ENCODE measurements at places on chromosomes 2 and 18.

- no peak for DNase-seq
These were observed 895.1 kb upstream of the CELF4 start for GRCh38 chr18:38460657-38461056.

- DNase-seq: no peak
These were observed 94.5 kb downstream of the SH3RF3 start for GRCh38 chr2:109223490-109223889.

DNA sequence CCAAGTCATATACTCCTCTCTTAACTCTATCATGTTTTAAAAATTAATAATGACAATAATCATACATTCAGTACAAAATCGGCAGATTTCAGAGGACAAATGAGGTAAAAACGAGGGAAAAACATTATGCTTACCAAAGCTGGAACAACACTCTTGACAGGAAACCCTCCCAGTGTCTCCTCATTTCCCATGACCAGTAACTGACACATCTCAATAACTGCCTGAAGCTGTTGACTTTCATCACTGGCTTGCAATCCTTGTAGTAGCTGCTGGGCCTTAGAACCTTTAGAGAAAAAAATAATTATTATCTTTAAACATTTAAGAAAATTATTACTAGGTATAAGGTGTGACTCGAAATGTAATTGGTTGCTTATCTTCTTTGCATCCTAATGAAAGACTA, 103.6 kb downstream of the TRIP12 start:
- no peak for DNase-seq

- no peak for DNase-seq
These were observed 17.4 kb downstream of the SRD5A2 start for GRCh38 chr2:31563273-31563839.

GRCh38 chr2:169315357-169315756, 47.0 kb downstream of the LRP2 start:
- no peak for DNase-seq

GRCh38 chr18:79504034-79504433, 108.3 kb downstream of the NFATC1 start:
- no peak for DNase-seq

DNA sequence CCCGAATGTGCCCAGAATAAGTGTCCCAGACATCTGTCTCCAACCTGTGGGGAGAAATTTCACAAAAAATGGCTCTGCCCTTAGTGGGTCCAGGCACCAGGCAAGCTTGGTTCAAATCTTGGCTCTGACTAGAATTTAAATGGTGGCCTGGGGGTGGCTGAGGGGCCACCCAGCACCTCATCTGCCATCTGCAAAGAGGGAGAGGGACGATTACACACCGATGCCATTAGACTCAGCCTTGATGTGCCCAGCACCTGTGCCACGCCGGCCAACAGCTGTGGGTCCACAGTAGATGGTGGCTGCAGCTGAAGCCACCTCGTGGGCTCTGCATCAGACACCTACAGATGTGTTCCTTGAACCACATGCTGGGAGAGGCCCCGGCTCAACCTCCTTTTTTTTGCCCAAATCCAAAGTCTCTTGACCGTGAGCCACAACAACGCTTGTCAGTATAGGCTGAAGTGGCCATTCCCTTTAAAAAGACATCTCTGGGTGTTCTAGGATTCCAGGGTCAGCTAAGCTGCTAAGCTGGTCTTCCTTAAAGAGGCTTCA, 222.0 kb upstream of the RAB6C start:
- no peak for DNase-seq

- DNase-seq: no peak
These were observed 112.7 kb upstream of the SPATS2L start for GRCh38 chr2:200193791-200194190.

DNA sequence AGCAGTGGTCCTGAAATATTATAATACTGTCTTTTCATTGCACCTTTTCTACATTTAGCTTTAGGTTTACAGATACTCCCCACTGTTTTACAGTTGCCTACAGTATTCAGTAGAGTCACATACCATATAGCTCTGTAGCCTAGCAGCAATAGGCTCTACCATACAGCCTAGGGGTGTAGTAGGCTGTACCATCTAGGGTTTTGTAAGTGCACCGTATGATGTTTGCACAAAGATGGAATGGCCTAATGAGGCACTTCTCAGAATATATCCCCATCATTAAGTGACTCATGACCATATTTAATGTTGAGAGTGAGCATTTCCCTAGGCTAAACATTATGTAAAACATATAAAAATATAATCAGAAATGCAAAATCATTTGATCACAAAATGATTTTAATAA, 511.3 kb upstream of the RAB12 start:
- DNase-seq: no peak

GRCh38 chr18:76589316-76589715, 94.3 kb upstream of the ZNF516 start:
- DNase-seq: no peak

GRCh38 chr2:127701651-127702394, 526 bp downstream of the SFT2D3 start:
- DNase-seq: peak; percentile 66

GRCh38 chr18:48310999-48311398, 98.2 kb downstream of the ZBTB7C start:
- no peak for DNase-seq

DNA sequence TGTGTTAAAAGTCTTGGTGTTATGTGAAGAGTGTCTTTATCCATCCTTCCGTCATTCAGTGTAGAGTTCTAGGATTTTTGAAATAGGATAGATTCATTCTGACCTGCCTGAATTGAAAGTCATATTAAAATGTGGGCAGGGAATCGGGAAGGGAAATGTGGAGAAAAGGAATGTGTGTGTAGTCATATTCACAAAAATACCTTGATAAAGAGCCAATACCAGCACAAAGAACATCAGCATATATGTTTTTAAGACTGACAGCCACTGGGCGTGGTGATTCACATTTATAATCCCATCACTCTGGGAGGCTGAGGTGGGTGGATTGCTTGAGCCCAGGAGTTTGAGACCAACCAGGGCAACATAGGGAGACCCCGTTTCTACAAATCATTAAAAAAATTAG, 188.1 kb downstream of the CAMKMT start:
- DNase-seq: no peak

GRCh38 chr18:62610351-62610700, 87.5 kb downstream of the ZCCHC2 start:
- no peak for DNase-seq

DNA sequence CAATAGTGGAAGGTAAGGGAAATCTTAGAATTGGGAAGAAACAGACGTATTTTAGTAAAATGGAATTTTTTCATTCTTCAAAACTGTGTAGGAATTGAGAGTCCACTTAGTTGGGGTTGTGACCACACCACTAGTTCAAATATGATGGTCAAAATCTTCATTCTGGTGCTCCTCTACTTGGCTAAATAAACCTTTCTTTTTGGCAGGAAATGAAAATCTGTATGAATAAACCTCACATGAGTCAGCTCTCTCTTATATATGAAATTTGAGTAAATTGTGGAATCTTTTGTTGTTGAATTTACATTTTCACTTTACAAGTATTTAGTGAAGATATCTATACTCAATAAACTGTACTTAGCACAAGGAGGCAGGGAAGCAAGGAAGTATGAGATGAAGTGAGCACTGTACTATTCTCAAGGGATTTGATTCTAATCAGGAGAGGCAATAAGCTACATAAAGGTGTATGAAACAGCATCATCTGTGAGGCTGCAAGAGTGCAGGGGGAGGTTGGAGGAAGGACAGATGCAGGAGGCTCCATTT, 20.5 kb downstream of the IL18R1 start:
- no peak for DNase-seq

DNA sequence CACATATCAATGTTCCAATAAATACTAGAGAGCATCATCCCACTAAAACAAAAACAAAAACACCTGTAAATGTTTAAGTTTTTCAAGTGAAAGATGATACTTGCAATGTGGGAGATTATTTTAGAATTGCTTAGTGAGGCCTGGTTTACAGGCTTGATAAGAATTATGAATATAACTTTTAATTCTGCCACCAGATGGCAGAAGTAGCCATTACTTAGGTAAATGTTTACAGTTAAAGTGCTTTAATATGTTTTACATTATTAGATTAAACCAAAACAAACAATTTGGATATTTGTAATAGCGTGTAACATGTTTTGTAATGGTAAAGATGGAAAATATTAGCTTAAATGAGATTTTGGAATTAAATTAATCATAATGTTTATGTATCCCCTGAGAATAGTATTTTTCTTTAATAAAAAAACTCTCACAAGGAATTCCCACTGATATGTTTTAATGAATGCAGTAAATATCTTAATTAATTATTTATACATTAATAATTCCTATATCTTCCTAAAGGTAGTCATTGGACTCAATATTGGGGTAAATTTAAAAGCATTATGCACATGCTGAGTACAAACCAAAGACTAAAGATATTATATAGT, 522.0 kb downstream of the SPAG16 start:
- no peak for DNase-seq

GRCh38 chr2:121521359-121521758, 9.3 kb upstream of the RNU4ATAC start:
- no peak for DNase-seq

GRCh38 chr2:14016289-14016955, 616.1 kb upstream of the LRATD1 start:
- DNase-seq: no peak

DNA sequence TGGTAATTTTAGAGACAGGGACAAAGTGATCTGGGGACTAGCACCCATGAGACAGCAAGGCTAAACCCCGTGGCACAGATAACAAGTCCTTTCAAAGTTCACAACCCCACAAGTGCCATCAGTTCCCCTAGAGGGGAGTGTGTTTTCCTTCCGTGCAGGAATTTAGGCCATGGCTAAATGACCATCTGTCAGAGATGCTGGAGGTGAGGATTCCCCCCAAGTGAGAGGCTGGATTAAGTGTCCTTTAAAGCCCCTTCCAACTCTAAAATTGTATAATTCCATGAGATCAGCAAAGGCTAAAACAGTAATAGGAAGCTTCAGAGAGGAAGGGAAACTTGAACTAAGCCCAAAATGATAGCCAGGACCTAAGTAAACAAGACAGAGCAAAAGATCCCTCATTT, 8.7 kb downstream of the FEZ2 start:
- DNase-seq: no peak

- DNase-seq: no peak
These were observed 26.1 kb downstream of the PKDCC start for GRCh38 chr2:42073739-42074503.

- DNase-seq: no peak
These were observed 811.1 kb upstream of the LRATD1 start for GRCh38 chr2:13821255-13821880.

DNA sequence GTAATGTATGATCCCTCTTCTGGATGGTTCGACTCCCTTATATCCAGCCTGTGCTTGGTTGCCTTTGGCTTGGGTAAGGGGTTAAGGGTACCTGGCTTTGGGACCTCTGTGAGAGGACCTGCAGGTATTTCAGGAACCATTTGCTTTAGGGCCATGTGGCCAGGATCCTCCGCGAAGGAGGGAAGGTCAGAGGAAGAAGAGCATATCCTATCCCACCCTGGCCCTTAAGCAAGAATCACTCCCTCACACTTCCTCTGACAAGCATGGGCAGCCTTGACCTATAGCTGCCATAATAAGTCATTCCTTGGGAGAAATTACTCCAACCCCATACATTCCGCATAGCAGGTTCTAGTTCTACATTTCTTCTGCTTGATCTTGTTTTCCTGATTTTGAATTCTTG, 59.1 kb upstream of the TXNDC2 start:
- peak; percentile 18 for DNase-seq

GRCh38 chr2:113057117-113057516, 1.9 kb upstream of the IL36RN start:
- no peak for DNase-seq

- no peak for DNase-seq
These were observed 25.3 kb downstream of the SMAD7 start for GRCh38 chr18:48925491-48925780.

- no peak for DNase-seq
These were observed 220.9 kb upstream of the EPHA4 start for GRCh38 chr2:221792971-221793521.

DNA sequence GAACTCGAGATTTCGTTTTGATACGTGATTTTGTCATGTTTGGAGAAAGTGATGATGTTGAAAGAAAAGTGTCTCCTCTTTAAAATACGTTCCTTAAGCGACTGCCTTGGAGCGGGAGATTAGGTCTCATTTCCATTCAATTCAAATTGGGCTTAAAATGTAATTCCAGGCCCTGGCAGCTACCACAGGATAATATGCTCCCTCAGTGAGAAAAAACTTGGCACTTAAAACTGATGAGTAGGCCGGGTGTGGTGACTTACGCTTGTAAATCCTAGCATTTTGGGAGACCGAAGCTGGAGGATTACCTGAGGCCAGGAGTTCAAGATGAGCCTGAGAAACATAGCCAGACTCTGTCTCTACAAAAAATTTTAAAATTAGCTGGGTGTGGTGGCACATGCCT, 146.3 kb upstream of the L3MBTL4 start:
- DNase-seq: no peak

GRCh38 chr2:33727361-33728032, 128.4 kb upstream of the FAM98A start:
- DNase-seq: no peak

DNA sequence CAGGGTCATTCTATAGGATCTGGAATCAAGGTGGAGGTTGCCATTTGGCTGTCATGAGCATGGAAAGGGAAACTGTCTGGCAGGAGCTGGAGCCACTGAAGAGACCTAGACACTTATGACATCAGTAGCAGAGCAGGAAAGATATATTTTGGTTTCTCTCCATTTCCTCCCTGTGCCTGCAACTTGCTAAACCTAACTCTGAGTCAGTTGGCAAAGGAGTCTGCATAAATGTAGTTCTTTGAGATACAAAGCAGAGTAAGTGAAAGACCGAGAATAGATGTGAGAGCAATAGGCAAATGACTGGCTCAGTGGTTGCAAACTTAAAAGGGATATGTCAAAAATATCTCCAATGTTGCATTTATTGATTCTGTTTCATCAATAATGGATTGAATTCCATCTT, 757.7 kb downstream of the KCNJ3 start:
- no peak for DNase-seq

GRCh38 chr2:195842932-195843331, 185.9 kb downstream of the SLC39A10 start:
- DNase-seq: no peak

- DNase-seq: no peak
These were observed 101.2 kb downstream of the KCNS3 start for GRCh38 chr2:17979707-17980106.

DNA sequence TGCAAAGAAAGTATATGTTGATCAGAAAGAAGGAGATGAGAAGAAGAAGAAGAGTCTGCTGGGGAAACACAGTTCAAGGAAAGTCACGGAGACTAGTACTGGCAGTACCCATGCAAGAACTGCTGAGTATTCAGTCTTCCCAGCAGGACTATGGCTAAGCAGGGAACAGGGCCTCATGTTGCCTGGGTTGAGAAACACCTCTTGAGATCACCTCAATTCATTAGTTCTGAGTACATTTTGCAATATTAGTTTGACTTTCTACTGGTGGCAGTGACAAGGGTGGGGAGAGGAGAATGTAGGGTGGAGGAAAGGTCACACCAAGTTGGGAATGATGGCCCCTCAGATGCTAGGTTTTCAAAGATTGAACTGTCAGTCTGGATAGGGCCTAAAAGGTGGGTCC, 50.5 kb downstream of the MRPL33 start:
- DNase-seq: no peak

DNA sequence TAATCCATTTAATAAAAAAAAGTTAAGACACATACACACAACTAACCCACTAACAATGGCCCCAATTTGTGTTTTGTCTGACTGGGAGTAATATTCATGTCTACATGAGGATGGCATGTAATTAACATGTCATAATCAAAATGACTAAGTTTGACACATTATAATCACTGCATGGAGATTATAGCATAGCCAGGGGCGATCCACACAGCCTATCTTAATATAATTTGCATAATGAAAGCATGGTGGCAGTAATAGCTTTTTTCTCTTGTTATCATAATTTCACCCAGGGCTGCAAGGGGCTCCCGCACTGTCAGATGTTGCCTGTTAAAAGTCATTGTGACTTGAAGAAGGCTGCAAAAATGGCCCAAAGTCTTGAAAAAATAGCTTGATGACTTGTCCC, 243.7 kb downstream of the SMAD2 start:
- DNase-seq: no peak
